ENCODE measurements at places on chromosomes 6 and 20.

DNA sequence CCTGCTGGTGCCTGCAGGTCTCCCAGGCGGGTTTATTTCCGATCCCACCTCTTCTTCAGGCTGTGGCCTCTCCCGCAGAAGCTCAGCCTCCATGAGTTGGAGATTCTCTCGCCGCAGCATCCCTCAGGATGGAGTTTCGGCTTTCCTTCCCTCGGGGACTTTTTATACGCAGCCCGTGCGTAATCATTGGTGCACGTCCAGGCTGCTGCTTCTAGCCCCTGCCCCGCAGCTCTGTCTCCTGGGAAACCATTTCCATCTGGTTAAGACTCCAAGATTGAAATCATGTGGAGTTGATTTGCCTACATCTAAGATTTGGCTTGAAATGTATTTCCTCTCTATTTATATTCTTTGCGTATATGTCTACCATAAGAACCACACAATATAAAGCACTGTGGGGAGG, 46.7 kb upstream of the CARMIL1 start:
- no peak for DNase-seq

DNA sequence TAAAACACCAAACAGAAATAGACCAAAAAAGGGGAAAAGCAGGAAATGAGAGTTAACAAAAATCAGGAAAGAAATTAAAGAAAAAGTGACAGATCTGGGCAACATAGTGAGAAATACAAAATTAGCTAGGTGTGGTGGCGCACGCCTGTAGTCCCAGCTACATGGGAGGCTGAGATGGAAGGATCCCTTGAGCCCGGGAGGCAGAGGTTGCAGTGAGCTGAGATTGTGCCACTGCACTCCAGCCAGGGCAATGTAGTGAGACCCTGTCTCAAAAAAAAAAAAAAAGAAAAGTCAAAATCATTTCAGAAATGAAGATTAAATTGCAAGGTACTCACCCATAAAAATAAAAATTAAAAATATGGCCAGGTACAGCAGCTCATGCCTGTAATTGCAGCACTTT, 13.0 kb upstream of the GRM4 start:
- no peak for DNase-seq

GRCh38 chr6:170266061-170266825, 24.6 kb downstream of the DLL1 start:
- DNase-seq: no peak

DNA sequence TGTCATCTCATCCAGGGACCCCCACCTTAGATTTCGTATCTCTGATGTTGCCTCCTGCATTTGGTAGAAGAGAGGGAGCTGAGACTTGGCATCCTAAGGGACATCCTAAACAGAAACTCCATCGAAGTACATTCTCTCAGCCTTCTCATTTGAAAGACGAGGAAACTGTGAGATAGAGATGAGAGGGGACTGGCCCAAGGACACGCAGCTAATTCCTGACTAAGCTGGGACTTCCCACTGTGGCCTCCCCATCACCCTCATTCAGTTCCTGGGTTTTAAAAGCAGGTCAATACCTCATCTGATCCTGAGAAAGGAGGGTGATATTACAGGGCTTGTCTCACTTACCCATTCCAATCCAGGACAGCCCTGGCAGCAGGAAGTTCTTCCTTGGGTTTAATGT, 855 bp upstream of the WFDC5 start:
- DNase-seq: no peak

DNA sequence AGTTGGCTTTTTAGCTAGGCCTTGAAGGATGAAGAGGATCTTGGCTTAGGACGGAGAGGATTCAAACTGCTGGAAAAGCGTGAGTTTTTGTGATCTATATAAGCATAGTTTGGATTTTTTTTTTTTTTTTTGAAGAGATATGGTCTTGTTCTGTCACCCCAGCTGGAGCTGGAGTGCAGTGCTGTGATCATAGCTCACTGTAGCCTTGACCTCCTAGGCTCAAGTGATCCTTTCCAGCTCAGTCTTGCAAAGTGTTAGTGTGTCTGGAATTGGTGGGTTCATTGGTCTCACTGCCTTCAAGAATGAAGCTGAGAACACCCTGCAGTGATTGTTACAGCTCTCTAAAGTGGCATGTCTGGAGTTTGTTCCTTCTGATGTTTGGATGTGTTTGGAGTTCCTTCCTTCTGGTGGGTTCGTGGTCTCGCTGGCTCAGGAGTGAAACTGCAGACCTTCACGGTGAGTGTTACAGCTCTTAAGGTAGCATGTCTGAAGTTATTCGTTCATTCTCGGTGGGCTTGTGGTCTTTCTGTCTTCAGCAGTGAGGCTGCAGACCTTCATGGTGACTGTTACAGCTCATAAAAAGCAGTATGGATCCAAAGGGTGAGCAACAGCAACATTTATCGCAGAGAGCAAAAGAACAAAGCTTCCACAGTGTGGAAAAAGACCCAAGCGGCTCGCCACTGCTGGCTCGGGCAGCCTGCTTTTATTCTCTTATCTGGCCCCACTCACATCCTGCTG, 37.5 kb upstream of the NUP153 start:
- DNase-seq: no peak

- no peak for DNase-seq
These were observed 24.8 kb downstream of the MTCL3 start for GRCh38 chr6:127494240-127494767.

- no peak for DNase-seq
These were observed 88.1 kb upstream of the TGM3 start for GRCh38 chr20:2207770-2208097.

GRCh38 chr6:79391480-79391879, 145.8 kb downstream of the LCA5 start:
- DNase-seq: no peak

DNA sequence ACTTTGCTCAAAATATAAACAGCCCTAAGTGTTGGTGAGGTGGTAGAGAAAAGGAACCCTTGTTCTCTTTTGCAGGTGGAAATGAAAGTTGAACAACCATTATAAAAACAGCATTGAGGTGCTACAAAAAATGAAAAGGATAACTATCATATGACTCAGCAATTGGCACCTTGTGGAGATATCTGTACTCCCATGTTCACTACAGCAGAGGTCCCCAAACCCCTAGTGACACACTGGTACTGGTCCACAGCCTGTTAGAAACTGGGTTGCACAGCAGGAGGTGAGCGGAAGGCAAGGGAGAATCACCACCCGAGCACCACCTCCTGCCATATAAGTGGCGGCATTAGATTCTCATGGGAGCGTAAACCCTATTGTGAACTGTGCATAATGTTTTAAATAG, 267.4 kb upstream of the THEMIS start:
- no peak for DNase-seq

DNA sequence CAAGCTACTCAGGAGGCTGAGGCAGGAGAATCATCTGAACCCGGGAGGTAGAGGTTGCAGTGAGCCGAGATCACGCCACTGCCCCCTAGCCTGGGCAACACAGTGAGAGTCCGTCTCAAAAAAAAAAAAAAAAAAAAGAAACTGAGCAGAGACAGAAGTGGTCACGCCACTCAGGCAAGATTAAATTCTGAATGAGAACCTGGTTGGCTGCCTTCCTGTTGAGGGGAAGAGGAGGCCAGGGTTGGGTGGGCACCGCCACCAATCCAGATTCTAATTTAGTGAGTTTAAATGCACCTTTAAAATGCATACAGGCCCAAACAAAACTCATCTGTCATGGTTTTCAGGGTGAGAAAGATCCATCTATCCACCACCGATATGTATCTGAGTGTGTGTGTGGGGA, 23.7 kb upstream of the CCDC167 start:
- no peak for DNase-seq

GRCh38 chr20:43271980-43272379, 82.3 kb upstream of the PTPRT start:
- no peak for DNase-seq

DNA sequence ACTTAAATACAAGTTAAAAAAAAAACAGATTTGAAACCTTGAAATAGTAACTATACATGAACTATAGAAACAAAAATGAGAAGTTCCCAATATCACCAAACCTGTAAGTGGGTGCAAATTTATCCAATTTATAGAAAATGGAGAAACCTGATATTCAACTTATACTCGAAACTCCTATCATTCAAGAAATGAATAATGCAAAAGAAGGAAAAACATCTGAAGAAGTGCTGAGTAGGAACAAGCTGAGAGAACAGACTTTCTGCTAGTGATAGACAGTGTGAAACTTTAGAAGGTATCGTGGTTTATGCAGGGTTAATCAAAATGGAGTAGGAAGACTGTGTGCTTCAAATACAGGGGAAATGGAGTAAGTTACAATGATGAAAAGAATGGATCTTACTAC, 4.5 kb downstream of the GPR63 start:
- no peak for DNase-seq

Data from NCI-H1092 (cell line).